ENCODE measurements at places on chromosomes 2 and 18.

DNA sequence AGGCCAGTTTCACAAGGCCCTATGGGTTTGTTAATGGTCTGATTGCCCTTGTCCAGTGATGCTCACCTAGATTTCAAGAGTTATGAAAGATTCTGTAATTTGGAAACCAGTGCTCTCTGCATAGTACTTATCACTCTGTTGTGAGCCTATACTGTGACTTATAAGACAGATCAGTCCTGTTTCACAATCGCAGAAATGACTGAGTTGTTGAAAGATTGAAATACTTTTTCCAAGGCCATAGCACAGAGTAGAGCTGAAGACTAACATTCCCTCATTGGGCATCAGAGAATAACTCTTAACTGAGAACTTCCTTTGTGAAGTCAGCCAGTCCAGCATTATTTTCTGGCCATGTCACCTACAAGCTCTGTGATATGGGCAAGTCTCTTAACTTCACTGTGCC lies 44.0 kb downstream of the CCDC85A start:
- peak; percentile 74 for DNase-seq

DNA sequence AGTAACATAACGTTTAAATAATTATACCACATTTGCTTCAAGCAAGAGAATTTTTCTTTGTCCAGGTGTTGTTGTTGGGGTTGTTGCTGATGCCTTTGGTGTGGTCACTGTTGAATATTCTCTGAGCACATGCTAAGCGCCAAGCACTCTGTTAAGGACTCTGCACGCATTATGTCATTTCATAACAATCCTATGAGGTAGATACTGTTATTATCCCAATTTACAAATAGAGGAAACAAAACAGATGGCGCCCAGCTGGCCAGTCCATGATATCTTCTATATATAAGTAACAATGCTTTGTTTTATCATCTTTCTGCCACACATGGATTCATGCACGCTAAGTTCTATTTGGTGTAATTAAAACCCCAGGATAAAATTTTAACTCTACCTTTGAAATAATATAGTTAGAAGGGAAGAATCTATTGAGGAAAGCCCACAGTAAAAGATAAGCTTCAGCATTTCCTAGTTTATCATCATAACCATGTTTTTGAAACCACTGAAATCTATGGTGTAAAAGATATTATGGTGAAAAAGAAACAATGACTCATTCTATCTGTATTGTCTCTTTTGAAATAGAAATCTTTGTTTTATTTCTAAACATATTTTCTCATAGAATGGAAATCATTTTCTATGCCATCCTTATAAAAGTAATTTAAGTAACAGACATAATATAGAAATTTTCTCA lies 199.7 kb downstream of the PID1 start:
- DNase-seq, result no peak

DNA sequence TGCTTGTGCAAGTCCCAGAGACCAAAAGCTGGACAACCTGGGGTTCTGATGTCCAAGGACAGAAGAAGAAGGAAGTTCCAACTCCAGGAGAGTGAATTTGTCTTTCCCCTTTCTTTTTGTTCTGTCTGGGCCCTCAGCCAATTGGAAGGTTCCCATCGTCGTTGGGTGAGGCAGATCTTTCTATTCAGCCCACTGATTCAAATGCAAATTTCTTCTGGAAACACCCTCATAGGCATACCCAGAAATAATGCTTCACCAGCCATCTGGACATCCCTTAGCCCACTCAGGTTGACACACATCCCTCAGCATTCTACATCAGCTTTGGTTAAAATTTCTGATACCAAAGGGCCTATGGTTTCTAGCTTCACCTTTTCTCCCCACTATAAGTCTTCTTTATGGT lies 156.5 kb downstream of the SP3 start:
- no peak for DNase-seq

DNA sequence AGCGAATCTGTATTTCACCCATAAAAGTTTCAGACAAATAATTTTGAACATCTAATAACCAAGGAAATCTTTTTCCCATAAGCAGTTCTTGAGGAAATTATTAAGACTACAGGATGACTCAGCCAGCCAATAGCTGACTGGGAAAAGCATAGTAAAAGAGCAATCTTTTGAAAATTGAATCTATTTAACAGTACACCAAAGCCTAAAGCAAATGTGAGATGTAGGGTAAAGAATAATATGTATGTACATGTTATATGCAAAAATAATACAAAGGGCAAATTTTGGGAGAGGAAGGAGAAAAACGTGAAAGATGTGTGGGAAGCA lies 12.6 kb upstream of the KDSR start:
- no peak for DNase-seq

DNA sequence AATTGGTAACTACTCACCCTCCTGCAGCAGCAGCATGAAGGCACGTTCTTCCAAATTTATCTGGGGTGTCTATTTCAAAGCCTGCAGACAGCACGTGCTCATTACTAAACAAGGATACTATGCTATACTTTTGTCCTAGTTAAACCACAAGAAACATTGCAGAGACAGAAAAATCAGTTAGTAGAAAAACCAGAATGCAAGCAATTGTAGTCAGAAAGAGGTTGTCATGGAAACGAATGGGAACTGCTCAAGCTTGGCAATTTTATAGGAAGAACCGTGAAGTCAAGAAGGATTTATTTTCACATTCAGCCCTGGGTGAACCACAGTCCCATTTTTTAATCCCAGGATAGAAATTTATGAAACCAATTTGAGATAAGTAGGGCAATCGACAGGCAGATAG lies 162.2 kb upstream of the PGAP1 start:
- DNase-seq, result peak; percentile 39

DNA sequence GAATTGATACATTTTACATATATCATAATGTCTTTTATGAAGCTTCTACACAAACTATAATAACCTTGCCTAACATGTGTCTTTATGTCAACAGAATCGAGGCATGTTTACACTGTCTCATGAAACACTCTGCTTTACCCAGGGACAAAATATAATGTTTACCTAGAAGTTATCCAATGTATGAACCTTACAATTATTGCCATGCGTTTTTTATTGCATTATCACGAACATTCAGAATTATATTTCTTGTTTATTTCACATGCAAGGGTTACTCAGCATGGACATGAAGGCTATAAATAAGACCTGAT lies 19.8 kb downstream of the LONRF2 start:
- DNase-seq, result no peak

Data from skeletal muscle cell (primary cell).